ENCODE measurements at places on chromosomes 16 and 17.

- no peak for DNase-seq
Observed at GRCh38 chr17:81233811-81234505, 4.9 kb downstream of the TEPSIN start.

GRCh38 chr16:4811773-4812172 lies 9.3 kb upstream of the ROGDI start:
- DNase-seq, result no peak

DNA sequence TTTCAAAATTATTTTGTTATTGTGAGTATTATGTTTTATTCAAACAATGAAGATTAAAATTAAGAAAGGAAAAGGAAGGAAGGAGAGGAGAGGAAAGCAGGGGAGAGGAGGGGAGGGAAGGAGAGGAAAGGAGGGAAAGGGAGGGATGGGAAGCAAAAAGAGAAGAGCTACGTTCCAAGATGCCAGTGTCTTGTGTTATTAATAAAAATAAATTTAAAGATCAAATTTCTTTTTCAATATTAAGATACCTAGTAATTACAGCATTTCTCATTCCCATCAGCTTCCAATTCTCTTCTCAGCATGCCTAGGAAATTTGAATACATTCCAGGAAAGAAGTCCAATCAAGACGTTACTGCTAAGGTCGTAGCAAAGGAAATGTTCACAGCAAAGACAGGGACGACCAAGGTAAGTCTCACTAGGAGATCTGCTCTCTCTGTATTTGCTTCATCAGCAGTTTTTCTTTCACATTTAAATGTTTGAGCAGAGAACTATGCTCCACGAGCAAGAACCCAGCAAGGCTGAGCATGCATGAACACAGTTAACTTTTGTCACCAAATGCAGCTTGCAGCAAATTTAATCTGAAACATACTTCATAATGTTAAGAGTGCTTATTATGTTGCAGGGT lies 63.3 kb upstream of the HLF start:
- no peak for DNase-seq

DNA sequence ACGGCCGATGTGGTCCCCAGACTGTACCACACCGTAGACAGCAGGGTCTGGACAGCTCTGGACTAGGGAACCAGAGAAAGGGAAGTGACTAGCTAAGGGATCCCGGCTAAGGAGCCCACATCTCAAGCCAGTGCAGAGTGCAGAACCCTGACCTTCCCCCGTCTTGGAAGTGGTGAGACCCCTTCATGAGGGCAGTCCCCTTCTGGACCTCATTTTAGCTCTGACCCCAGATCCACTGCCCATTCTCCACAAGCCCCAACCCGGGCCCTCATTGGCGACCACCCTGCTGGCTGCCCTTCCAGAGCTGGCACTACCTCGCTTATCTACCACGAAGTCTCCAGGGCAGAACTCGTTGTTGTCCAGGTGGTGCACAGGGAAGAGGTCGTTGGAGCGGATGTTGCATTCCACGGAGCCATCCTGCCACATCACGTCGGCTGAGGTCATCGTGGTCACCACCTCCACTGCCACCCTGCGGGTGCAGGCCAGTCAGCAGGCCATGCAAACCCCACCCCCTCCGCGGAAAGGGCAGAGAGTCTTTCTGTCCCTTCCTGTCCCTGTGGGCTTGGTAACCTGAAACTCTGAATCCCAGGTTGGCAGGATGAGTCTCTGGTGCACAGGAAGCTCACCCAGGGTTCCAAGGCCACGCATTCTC lies 14.2 kb downstream of the SPHK1 start:
- no peak for DNase-seq

DNA sequence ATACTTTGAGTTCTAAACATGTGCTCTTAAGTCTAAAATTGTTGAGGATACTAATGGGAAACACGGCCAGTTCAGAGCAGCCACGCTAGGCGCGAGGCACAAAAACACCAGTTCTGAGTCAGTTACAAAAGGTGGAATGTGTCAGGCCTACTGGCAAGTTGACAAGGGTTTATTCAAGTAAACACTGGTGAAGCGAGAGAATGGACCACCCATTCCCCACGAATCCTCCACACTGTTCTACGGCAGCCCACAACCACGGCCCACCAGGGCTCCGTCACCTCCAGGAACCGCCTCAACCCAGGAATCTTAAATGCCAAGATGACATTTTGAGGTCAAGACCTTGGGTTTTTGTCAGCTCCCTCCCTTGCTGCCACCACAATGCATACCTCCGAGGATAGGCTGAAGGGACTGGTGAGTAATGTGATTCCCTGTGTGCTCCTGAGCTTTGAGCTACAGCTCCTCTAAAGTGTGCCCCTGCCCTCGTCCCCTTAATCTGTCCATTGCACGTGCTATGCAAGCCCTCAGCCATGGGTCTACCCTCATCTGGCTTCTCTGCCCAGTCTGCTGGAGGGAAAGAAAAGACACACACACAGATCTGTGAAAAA lies 28.5 kb upstream of the TRAP1 start:
- no peak for DNase-seq

DNA sequence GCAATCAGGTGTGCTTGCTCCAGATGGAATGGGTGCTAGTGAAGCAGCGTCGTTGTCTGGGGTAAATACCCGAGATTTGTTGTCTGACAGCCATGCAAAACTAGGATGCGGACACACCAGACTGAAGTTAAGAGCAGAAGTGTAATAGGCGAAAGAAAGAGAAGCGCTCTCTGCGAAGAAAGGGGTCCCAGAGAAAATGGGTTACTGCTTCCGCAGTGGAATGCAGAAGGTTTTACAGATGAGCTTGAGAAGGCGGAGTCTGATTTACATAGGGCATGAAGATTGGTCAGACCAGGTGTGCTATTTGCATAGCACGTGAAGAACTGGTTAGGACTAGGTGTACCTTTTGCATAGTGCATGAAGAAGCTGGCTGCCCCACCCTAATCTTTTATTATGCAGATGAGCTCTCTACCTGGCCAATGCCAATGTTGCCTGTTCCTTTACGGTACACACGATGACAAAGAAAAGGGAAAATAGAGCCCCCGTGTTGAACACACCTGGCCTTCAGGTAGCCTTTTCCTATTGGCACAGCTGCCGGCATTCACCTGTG lies 32.0 kb upstream of the SNN start:
- peak; percentile 91 for DNase-seq

DNA sequence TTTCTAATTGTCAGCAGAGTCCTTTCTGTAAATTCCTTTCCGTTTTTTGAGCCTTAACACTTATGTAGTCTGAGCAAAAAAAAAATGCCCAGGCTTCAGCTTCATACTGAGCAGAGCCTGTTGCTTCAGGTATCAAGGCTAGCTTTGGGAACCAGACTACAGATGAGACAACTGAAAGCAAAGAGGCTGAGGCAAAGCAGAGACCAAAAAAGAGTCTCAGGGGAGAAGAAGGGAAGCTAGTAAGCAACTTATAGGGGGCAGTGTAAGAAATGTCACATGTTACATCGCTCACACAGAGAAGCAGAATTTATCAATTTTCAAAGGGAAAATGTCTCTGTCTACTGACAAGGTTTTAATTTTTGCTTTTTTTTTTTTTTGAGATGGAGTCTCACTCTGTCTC lies 3.3 kb downstream of the HASPIN start:
- DNase-seq, result no peak

- DNase-seq, result no peak
Observed at GRCh38 chr16:31707743-31708335, 165.8 kb upstream of the ZNF267 start.

GRCh38 chr17:78736526-78737079 lies 45.5 kb downstream of the CYTH1 start:
- DNase-seq, result peak; percentile 60

GRCh38 chr16:49618955-49619354 lies 237.0 kb downstream of the ZNF423 start:
- DNase-seq, result no peak

DNA sequence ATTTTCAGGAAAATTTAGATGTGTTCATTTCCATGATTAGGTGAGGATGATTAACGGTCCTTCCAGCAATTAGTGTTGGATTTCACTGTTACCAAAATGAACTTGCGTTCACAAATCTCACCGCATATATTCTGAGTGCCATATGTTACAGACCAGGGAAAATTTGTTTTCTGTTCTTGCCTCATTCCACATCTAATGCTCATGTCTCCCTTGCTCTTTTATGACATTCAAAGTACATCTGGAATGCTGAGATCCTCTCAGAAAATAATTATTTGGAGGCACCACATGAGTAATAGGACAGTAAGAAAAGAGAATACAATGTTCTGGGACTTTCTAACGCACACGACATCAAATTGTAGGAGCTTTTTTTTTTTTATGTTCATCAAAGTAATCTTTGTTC lies 406.5 kb downstream of the SHISA9 start:
- no peak for DNase-seq

DNA sequence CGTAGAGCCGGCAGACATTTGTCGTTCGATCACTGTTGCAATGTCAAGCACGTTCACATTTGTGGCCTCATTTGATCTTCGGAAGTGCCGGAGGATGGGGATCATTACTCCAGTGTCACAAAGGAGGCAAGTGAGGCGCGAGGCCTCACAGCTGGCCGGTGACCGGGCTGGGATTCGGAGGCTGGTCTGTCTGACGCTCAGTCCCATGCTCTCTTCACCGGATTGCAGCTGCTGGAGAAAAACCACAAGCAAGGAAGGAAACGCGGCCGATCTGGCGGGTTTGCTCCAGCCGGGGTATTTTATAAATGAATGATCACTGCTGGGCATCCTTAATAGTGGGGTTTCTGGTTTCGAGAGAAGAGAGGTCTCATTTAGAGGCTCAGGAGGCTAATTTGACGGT lies 127.8 kb downstream of the OR1D5 start:
- DNase-seq, result no peak

DNA sequence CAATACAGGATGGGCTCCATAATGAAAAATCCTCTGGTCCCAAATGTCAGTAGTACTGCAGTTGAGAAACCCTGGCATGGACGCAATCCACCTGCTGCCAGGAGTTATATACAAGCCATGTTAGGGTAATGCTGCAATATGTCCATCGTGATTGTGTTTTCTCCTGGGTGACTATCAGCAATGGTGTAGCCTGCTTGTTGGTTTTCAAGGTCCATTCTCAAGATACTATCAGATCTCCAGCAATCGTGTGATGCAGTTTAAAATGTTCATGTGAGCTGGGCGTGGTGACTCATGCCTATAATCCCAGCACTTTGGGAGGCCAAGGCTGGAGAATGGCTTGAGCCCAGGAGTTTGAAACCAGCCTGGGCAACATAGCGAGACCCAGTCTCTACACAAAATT lies 24.0 kb downstream of the ABCC1 start:
- no peak for DNase-seq

DNA sequence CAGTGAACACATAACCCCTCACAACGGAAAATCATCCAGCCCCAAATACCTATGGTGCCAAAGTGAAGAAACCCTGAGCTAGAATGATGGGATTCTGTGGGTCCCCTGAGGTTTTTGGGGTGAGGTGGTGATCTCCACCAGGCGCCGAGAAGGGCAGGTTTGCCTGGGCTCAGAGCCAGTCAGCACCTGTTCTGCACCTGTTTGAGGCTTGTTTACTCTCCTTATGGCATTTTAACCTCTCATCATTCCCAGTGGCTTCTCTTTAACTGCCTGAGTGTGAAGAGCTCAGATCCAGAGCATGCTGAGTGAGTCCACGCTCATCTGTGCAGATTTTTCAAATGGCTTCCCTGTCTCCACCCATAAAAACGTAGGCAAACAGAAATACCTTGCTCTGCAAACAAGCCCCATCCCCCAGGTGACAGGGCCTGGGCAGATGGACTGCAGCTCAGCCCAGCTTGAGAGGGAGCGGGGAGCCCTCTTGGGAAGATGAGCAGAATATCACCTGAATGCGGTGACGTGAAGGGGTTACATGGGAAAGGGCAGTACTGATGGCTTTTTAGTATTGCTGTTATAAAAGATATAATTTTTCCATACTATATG lies 40.1 kb upstream of the CLEC19A start:
- DNase-seq, result peak; percentile 98

DNA sequence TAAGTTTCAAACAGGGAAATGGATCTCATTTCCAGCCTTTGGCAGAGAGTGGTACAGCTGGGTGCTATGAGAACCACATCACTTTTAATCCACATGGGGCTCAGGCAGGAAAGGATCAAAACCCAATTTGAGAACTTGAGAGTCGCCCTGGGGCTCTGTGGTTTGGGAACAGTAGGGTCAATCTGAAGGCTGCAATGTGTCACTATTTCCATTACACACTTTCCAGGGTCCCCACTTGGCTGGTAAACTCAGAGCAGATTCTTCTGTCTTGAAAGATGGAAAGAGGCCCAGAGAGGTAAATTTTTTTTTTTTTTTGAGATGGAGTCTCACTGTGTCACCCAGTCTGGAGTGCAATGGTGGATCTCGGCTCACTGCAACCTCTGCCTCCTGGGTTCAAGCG lies 6.7 kb upstream of the HIGD1B start:
- DNase-seq, result no peak

DNA sequence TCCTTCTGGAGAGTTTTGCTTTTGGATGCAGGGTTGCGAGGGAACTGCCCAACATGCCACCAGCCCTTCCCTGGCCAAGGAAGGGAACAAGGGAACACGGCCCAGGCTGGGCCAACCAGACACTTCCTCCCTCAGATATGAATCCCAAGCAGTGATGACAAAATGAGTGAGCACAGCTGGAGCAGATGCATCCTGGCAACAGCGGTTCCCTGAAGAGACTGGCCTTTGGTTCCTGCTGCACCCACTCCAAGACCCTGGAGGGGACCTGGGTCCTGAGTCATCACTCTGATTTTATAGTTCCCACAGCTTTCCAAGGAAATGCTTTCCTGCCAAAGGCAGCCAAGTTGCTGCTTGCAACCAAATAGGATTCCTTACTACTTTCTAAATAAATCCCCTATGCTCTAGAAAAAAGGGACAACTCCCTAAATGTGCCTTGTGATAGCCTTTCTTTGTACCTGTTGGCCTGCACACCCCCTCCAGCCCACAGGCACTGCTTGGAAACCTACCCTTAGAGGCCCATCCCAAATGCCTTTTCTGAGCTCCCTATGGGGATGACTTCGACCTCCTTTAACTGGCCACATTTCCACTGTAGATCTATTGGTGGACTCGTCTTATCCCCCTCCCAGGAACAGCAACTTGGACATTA lies 5.3 kb downstream of the ST3GAL2 start:
- no peak for DNase-seq

DNA sequence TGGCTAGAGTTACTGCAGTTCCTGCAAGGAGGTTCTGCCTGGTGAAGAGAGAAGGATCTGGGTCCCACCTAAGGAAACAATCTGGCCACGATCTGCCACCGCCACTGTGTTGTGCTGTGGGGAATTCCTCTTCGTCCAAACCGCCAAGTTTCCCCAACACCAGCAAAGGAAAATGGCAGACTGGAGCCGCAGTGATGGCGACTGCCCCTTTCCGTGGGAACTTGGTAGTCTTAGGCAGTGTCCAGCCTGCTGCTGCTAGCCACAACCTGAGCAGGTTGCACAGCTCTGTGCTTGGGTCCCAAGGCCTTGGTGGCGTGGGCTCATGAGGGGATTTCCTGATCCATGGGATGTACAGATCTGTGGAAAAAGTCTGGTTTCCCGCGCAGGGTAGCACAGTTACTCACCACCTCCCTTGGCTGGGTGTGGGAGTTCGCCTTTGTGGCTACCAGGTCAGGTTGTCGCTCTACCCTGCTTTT lies 28.6 kb downstream of the NFATC3 start:
- no peak for DNase-seq

DNA sequence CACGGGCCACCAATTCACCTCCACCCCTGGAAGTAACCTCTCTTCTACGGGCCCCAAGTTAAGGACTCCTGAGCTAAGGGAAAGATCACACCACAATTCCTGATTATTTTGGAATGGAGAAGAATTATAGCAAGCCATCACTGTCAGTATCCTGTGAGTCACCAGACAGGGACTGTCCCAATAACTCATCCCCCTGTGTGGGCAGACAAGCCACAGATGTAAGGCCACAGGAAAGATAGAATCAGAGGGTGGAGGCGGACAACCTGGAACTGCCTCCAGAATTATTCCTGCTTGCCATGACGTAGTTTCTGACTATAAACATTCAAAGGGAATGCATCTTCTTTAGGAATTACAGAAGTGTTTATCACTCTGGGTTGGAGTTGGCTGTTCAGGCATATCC lies 5.8 kb upstream of the MYO1D start:
- DNase-seq, result no peak

All from DMS153 (cell line).